ENCODE measurements at places on chromosomes 11 and 22.

DNA sequence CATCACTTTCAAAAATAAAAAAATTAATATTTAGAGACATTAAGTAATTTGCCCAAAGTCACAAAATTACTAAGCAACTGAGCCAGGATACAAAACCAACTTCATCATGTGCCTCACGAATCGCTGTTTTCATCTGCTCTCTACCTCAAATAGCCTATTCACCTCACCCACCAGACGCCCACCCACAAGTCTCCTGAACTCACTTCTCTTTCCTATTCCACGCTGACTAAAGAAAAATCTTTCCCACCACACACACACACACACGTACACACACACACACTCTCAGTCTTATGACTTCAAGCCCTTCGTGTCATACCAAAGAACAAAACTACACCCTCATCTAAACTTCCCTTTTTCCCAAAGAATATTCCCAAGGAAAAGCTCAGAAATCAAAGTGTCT is 2.2 kb downstream of the OR8B12 start:
- DNase-seq: no peak

- no peak for DNase-seq
These were observed 9.8 kb downstream of the PRMT3 start for GRCh38 chr11:20397281-20397680.

DNA sequence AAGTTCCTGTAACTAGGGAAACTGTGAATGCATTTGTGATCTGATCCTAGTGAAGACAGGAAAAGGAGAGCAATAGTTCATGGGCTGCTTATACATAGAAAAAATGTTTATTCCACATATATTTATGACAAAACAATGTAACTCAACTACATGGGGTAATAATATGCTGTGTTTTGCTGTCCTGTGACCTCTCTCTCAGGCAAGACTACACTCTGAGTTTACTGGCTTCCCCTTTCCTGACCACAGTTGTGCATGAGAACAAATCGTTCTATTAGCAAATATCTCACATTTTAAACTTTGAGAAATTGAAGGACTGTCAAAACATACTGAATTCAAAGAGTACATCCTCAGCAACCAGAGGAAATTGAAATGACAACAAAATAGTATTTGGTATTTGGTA is 161.9 kb upstream of the TRPC6 start:
- DNase-seq: no peak

GRCh38 chr22:49284056-49284784 is 543.5 kb downstream of the BRD1 start:
- no peak for DNase-seq

DNA sequence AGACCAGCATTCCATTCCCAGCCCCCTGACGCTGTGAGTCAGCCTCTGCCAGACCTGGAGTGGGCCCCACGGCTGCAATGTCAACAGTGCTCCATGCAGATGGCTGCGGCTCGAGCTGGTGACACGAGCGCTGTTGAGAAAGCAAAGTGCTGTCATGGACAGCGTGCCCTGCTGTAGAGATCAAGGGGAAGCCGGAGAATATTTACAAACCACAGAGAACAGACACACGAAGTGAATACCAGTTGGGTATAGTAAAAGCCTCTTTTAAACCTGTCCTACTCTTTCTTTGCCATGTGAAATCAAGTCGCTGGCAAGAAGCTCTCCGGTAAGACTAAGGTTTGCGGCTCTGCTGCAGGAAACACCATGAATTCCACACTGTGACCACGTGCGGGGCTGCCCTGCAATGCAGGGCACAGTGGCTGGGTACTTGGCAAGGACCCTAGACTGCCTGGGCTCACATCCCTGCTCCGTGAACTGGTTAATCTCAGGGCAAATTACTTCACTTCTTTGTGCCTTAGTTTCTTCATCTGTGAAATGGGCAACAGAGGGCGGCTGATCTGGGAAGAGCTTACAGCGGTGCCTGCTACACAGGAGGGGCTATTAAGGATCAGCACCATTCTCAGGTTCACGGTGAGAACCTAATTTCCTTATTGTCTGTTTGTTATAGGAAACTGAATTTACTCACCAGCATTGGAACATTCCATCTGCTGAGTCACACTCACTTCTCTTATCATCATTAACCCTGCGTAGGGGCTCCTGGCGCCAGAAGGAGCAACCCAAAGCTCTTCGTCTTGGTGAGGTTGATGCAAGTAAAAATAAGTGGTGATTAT is 27.8 kb upstream of the ELFN2 start:
- no peak for DNase-seq

DNA sequence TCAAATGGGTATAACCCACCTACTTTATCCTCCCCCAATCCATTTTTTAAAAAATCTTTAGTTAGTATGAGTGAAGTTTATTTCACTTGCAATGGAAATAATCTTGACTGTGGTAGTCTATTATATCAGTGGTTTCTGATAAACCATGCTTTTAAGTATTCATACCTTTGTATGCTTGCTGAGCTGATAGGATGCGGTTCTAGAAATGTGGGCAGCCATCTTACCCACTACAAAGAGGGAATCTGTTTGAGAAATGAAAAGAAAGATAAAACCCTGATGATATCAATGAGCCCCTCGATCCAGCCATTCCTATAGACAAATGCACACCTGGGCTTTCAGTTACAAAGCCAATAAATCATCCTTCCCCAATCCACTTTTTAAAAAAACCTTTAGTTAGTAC is 13.8 kb upstream of the PVALB start:
- DNase-seq: no peak
